ENCODE measurements at places on chromosomes 2 and 18.

- no peak for DNase-seq
Observed at GRCh38 chr2:20221555-20221973, 3.4 kb downstream of the SDC1 start.

- no peak for DNase-seq
Observed at GRCh38 chr2:44902217-44903137, 39.0 kb upstream of the SIX3 start.

DNA sequence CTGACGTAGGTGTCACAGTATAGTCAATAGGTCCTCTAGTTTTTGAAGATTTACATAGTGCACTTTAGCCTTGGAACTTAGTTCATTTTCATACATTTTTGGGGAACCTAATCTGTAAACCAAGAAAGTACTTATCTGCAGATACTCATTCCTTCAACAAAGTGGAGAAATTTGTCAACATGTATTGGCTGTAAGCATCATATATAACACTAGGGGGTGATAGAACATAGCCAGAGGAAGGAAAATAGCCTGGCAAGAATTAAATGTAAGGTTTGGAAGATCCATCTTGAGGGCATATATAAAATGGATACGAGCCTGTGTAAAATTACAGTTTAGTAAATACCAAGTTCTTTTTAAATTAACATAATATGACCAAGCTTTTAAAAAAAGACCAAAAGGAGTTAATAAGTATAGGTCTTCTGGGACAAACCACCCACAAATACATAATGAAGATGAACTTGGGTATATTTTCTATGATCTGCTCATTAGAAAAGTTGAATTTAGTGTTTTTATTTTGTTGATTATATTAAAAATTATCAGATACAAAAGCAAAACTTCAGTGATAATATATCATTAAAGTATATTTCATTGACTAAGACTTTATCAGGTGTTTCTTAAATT is 18.2 kb downstream of the RPL37A start:
- peak; percentile 79 for DNase-seq

GRCh38 chr2:215851082-215851481 is 162.3 kb downstream of the MREG start:
- no peak for DNase-seq

GRCh38 chr2:214293593-214293992 is 117.3 kb upstream of the VWC2L start:
- DNase-seq: peak; percentile 23

GRCh38 chr2:117308861-117309770 is 505.4 kb upstream of the DDX18 start:
- no peak for DNase-seq

GRCh38 chr2:215537611-215538010 is 101.7 kb upstream of the FN1 start:
- peak; percentile 12 for DNase-seq

DNA sequence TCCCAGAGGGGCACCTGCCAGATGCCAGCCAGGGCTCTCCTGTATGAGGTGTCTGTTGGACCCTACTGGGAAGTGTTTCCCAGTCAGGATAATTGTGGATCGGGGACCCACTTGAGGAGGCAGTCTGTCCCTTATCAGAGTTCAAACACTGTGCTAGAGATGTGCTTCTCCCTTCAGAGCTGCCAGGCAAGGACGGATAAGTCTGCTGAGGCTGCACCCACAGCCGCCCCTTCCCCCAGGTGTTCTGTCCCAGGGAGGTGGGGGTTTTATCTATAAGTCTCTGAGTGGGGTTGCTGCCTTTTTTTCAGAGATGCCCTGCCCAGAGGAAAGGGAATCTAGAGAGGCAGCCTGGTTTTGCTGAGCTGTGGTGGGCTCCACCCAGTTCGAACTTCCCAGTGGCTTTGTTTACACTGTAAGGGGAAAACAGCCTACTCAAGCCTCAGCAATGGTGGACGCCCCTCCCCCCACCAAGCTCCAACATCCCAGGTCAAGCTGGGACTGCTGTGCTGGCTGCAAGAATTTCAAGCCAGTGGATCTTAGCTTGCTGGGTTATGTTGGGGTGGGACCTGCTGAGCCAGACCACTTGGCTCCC is 324.0 kb upstream of the SETBP1 start:
- peak; percentile 6 for DNase-seq

DNA sequence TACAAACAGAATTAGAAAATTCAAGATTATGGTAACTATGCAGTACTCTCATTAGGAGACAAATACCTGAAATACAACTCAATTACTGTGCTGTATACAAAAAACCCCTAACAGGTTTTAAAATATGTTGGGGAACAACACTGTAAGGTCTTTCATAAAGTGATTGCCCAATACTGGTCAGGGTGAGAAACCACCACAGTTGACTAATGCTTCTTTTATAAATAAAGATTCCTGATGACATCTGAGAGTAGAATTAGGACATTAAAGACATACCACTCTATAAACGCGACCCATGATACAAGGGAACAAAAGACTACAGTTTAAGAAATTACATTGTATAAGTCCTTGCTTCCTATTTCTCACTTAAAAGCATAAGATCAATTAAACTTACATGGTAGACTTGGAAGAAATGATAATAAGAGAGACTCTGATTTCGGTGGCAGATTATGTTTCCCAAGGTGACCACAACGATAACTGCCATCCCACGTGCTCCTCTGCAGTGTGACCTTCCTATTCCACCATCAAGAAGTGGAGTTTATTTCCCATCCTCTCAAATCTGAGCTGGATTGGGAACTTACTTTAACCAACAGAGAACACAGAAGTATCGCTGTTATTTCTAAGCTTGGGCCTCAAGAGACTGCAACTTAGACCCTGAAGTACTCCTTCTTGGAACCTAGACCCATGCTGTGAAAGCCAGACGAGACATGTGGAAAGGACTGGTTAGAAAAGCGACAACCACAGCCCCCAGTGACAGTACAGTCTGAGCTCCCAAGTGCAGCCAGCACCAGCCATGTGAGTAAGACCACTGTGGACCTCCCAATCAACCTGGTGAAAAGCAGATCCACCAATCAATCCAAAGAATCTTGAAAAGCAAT is 52.3 kb downstream of the ZNF521 start:
- no peak for DNase-seq

- peak; percentile 81 for DNase-seq
Observed at GRCh38 chr2:124804014-124804940, 779.2 kb downstream of the CNTNAP5 start.

GRCh38 chr2:151770995-151771394 is 36.7 kb upstream of the NEB start:
- DNase-seq: no peak

GRCh38 chr2:28393114-28393836 is 617 bp downstream of the FOSL2 start:
- DNase-seq: peak; percentile 55

- no peak for DNase-seq
Observed at GRCh38 chr2:15263976-15264685, 297.0 kb downstream of the NBAS start.

All from GM23338 (cell line).